ENCODE measurements at places on chromosomes 16 and 17.

- DNase-seq = no peak
These were observed 12.5 kb downstream of the TOM1L2 start for GRCh38 chr17:17959520-17960361.

GRCh38 chr17:20141198-20141972 is 132.2 kb downstream of the SPECC1 start:
- DNase-seq = peak; percentile 23

DNA sequence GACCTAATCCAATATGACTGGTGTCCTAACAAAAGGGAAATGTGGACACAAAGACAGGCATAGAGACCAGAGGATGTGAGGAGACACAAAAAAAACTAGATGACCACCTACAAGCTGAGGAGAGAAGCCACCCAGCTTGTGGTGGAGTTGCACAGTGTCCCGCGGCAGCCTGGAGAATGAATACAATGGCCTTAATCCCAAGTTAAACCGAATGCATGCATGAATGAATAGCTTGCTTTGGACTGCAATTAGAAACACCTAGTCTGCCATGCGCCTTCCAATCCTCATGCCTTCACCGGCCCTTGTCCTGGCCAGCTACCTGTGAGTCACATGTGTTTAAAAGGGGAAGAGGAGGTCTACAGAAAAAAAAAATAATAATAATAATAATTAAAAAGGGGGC is 72.0 kb downstream of the CNGB1 start:
- DNase-seq = peak; percentile 76

- DNase-seq = no peak
These were observed 9.0 kb upstream of the ARHGAP27 start for GRCh38 chr17:45441526-45442310.

DNA sequence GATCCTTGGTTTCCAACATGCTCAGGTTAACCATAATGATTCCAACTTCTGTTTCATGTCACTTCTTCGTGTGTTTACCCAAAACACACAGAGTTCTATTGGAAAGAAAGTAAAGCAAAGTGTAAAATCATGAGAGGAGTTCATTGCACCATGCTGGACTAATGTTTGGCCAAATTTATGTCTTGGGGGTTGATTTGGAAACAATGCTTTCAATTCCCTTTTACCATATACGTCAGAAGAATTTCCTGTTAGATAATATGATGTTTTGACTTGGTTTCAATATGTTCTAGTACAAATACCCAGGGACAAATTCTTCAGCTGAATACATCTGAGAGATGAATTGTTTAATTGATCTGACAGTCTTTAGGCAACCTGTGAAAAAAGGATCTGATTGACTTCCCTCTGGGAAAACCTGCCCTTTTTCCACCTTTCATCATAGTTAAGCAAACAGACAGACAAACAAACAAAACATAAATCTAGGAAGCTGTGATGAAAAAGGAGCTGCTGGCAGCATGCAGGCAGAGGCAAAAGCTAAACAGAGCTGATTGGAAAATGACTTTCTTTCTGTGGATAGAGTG is 26.0 kb upstream of the MPHOSPH6 start:
- DNase-seq = no peak

DNA sequence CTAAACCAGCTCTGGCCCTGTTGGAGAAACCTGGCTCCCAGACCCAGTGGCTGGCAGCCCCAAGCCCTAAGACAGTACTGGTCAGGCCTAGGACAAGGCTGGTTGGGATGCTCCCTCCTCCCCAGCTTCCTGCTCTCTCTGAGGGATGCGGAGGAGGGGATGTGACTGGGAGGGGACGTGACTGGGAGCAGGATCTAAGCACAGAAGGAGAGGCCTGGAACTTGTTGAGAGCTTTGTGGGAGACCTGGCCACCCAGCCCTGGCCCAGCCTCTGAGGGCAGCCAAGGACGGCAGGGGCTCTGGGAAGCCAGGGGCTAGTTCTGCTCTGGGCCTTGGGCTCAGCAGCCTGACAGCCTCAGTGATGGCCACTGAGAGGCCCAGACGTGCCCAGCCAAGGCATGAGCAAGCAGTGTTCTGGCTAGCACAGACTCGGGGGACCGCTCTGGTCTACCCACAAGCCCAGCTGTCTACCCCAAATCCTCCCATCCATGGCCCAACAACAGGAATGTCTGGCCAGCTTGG is 22.8 kb downstream of the ATP6V0D1 start:
- no peak for DNase-seq

DNA sequence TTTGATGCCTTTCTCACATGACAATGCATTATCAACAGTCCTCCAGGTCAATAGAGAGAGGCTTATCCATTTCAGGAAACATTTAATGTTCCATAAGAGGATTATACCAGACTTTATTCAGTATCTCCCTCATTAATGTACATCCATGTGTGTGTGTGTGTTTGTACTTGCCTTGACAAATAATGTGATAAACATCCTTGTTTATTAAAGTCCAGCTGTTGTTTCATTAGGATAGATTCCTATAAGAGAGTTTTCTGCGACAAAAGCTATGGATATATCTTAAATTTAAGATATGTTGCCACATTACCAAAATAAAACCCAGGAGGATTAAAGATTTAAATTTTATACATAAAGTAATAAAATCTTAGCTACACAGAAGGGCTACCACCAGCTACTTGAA is 492.6 kb downstream of the TOX3 start:
- no peak for DNase-seq

- DNase-seq = no peak
These were observed 86.9 kb upstream of the ZNF469 start for GRCh38 chr16:88295671-88296436.

DNA sequence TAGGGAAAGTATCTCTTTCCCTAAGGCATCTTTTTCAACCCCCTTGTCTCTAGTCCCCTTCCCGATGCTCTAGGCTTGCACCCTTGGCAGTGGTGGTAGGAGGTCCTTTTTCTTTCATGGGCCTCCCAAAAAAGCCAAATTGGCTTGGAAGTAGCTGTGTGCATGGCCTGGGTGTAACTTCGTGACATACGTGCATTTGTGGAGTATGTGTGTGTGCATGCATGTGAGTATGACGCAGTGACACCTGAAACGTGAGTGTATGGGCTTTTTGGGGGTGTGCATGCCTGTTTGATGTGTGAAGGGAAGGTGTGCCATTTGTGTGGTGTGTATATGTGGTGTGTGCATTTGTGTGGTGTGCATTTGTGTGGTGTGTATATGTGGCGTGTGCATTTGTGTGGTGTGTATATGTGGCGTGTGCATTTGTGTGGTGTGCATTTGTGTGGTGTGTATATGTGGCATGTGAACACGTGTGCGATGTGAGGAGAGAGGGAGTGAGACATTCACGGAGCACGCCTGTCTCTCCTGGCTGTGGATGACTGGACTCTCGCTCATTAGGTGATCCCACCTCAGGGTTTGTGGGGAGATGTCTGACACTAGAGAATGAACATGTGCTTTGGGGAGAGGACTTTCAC is 15.7 kb downstream of the IGFBP4 start:
- no peak for DNase-seq

GRCh38 chr16:30934827-30935557 is 11.6 kb downstream of the FBXL19 start:
- DNase-seq = peak; percentile 74

DNA sequence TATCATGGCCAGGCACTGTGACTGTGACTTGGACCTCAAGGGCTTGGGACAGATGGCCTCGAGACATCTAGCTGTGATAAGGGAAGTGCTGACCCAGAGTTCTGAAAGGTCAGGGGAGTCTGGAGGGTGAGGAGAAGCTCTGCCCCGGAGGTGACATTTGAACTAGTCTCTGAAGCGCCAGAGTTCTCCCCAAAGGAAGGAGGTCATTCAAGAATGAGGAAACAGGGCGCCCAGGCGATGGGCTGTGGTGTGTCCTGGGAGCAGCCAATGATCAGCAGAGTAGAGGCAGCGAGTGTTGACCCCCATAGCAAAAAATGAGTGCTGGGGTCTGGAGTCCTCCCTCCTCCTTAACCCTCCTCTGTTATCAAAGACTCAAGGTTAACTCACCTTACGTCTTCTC is 4.9 kb downstream of the STARD3 start:
- DNase-seq = no peak

DNA sequence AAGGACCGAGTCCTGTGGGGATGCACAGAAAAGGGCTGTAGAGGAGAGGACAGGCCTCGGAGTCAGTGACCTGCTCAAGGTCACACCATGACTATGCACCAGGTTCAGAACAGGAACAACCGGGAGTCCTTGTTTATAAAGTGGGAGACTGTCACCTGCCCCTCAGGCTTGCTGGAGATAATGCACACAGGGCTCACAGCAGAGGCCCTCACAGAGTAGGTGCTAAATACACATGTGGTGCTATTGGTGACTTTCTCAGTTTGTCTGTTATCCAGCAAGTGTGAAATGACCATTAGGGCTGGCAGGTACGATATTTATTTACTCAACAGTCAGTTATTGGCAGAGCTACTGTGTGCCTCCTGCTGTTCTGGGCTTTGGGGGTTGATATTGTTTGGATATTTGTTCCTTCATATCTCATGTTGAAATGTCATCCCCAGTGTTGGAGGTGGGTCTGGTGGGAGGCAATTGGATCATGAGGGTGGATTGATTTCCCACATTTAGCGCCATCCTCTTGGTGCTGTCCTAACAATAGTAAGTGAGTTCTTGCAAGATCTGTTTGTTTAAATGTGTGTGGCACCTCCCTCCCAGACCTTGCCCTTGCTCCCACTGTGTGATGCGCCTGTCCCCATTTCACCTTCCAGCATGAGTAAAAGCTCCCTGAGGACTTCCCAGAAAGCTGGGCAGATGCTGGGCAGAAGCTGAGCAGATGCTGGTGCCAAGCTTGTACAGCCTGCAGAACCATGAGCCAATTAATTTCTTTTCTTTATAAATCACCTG is 162.1 kb upstream of the MPHOSPH6 start:
- DNase-seq = no peak

DNA sequence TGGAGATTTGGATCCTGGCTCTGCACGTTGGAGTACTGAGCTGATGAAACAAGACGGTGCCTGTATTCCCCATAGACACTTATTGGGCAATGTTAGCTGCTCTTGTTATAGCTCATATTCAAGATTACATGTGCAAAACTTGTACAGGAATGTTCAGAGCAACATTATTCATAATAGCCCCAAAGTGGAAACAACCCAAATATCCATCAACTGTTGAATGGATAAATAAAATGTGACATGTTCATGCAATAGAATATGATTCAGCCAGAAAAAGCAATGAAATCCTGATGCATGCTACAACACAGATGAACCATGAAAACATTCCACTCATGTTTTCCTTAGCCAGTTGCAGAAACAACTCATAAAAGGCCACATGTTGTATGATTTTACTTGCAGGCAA is 5.7 kb upstream of the SDR42E1 start:
- DNase-seq = no peak

GRCh38 chr16:2243031-2243528 is 6.8 kb downstream of the DNASE1L2 start:
- no peak for DNase-seq

GRCh38 chr17:18261146-18261515 is 669 bp downstream of the MIEF2 start:
- peak; percentile 43 for DNase-seq

DNA sequence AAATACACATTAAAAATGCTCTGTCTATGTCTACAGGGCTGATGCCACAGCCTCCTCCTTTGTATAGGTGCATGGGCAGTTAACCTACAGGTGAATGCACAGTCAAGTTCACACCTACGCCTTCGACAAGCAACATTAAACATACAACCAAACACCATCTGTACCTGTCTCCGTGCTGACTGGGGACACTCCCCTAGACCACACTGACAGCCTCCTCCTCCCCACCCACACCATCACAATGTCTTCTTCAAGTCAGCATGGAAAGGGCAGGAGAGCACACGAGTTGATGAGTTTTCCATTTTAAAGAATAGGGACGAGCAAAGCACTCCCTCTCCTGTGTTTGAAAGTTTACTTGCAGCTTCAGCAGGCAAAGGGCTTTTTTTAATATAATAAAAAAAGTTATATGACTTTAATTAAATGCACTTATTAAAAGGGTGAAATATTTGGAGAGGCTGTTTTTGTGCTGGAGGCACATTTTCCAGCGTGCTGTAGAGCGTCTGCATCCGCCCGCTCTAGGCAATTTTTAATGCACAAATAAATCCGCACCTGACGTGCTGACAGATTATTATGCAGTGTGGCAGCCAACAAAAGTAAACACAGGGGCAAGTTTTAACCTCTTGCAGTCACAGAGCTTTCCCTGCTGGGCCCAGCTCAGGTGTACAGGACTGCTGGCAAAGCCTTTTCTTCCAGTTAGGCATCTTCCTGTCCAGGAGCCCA is 367.9 kb downstream of the SOX9 start:
- DNase-seq = no peak

DNA sequence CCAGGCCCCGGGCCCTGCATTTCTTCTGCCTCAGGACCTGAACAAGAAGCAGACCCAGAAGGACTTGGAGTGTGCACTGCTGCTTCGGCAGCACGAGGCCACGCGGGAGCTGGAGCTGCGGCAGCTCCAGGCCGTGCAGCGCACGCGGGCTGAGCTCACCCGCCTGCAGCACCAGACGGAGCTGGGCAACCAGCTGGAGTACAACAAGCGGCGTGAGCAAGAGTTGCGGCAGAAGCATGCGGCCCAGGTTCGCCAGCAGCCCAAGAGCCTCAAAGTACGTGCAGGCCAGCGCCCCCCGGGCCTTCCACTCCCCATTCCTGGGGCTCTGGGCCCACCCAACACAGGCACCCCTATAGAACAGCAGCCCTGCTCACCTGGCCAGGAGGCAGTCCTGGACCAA is 9.2 kb downstream of the HIRIP3 start:
- DNase-seq = no peak

DNA sequence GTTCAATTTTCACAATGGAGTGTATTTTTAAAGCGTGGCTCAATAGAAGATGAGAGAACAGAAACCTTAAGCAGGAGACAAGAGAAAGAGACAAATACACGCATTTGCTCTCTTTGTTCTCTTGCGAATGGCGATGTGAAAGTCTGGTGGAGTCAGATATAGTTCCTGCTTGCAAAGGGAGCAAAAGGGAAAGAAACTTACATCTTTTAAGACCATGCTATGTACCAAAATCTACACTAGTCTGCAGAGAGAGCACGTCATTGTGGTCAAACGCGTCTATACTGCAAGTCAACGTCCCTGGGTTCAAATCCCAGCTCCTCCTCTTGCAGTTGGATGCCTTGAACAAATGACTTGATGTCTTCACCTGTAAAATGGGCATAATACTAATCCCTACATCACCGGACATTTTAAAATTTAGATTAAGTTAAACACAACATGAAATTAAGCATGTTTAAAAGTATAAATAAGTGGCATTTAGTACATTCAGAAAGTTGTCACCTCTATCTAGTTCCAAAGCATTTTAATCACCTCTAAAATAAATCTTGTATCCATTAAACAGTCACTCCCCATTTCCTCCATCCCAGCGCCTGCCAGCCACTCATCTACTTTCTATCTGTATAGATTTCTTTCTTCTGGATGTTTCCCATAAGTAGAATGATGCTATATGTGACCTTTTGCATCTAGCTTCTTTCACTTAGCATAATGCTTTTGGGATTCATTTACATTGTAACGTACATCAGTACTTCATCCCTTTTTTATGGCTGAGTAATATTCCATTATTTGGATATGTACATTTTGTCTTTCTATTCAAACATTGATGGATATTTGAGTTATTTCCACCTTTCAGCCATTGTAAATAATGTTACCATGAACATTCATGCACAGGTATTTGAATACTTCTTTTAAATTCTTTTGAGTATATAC is 406.9 kb downstream of the TMEM114 start:
- no peak for DNase-seq
